MM.1S (cell line): ENCODE measurements at places on chromosomes 7 and 10.

GRCh38 chr7:16649196-16649595, 3.2 kb downstream of the BZW2 start:
- no peak overlapping the region for H3K27ac ChIP-seq
- H3K27me3 ChIP-seq = no peaks in the 10 kb centered on the region
- no peak overlapping the region for H3K4me3 ChIP-seq
- peaks cover 19% of the 10 kb centered on the region; the same call in 1 of the 2 replicates for H3K4me1 ChIP-seq

GRCh38 chr10:30056767-30057355, 2.5 kb downstream of the JCAD start:
- DNase-seq = no peak
- H3K4me1 ChIP-seq = peaks cover 4% of the 10 kb centered on the region; the same call in 1 of the 2 replicates
- no peak overlapping the region for H3K27ac ChIP-seq
- no peak overlapping the region for H3K4me3 ChIP-seq
- H3K36me3 ChIP-seq = no peaks in the 10 kb centered on the region
- H3K27me3 ChIP-seq = no peaks in the 10 kb centered on the region

- no peaks in the 10 kb centered on the region for H3K27me3 ChIP-seq
- no peak overlapping the region for H3K4me3 ChIP-seq
- H3K36me3 ChIP-seq = no peaks in the 10 kb centered on the region
- peaks cover 7% of the 10 kb centered on the region for H3K4me1 ChIP-seq
- DNase-seq = no peak
- no peak overlapping the region for H3K27ac ChIP-seq
Observed at GRCh38 chr10:21623291-21623690, 89.3 kb downstream of the MLLT10 start.

GRCh38 chr10:129272176-129272575, 194.9 kb upstream of the MGMT start:
- H3K27ac ChIP-seq = no peak overlapping the region
- no peak for DNase-seq
- no peak overlapping the region for H3K4me3 ChIP-seq
- H3K4me1 ChIP-seq = no peaks in the 10 kb centered on the region

GRCh38 chr10:71629131-71629530, 90.4 kb downstream of the C10orf105 start:
- H3K36me3 ChIP-seq = no peaks in the 10 kb centered on the region
- H3K27me3 ChIP-seq = peaks cover 71% of the 10 kb centered on the region

- H3K27me3 ChIP-seq = no peaks in the 10 kb centered on the region
- no peak for DNase-seq
- no peaks in the 10 kb centered on the region for H3K4me1 ChIP-seq
- no peak overlapping the region for H3K27ac ChIP-seq
- H3K36me3 ChIP-seq = no peaks in the 10 kb centered on the region
Observed at GRCh38 chr10:10392511-10392910, 625.2 kb upstream of the CELF2 start.

DNA sequence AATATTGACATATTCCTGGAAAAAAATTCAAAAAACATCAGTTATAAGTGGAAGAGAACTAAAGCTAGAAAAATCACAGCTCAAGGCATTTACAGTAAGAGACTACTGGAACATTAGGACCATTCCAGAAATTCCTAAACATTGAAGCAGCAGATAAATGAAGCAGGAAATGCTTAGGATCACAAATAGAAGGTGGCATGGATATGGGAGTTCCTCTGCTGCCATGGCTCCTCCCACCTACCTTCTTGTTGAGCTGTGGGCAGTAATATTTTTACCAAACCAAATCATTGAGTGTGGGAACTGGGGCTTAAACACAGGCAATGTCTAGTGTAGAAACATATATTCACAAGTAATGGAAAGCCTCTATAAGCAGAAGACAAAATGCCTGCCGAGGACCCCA, 292.8 kb downstream of the ANKRD7 start:
- H3K27me3 ChIP-seq = no peaks in the 10 kb centered on the region
- H3K27ac ChIP-seq = no peak overlapping the region
- no peaks in the 10 kb centered on the region for H3K36me3 ChIP-seq
- H3K4me1 ChIP-seq = no peaks in the 10 kb centered on the region
- DNase-seq = no peak
- no peak overlapping the region for H3K4me3 ChIP-seq

DNA sequence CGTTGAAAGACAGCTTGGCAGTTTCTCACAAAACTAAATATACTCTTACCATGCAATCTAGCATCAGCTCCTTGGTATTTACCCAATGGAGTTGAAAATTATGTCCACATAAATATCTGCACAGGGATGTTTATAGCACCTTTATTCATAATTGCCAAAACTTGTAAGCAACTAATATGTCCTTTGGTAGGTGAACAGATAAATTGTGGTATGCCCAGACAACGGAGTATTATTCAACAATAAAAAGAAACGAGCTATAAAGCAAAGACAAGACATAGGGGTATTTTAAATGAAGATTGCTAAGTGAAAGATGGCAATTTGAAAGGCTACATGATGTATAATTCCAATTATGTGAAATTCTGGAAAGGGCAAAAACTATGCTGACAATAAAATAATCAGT, 162.5 kb upstream of the PTN start:
- H3K4me1 ChIP-seq = no peaks in the 10 kb centered on the region
- no peak overlapping the region for H3K27ac ChIP-seq
- no peak overlapping the region for H3K4me3 ChIP-seq

DNA sequence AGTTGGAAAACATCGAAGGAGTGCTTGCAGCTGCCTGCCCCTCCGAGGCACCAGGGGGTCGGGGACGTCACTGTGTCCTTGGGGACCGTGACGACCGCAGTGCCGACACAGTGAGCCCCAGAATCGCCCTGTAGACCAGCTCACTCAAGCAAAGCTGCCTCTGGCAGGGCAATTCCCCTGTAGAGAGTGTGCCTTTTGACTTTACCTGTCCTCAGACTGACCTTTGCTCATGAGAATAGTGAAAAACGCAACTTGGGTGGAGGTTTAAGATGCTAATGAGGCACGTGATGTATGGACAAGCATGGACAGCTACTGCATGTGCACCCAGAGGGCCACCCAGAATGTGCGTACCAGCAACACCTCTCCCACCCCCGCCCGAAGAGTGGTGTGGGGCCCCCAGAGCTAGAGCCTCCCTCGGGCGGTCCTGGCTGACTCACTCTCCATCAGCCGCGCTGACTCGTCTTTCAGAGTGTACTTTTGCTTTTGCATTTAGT, 271.9 kb downstream of the ADARB2 start:
- H3K27ac ChIP-seq = no peak overlapping the region
- no peaks in the 10 kb centered on the region for H3K36me3 ChIP-seq
- no peaks in the 10 kb centered on the region for H3K4me1 ChIP-seq
- no peaks in the 10 kb centered on the region for H3K27me3 ChIP-seq
- peak; percentile 32 for DNase-seq
- peak overlapping the region; percentile 52 for H3K4me3 ChIP-seq

DNA sequence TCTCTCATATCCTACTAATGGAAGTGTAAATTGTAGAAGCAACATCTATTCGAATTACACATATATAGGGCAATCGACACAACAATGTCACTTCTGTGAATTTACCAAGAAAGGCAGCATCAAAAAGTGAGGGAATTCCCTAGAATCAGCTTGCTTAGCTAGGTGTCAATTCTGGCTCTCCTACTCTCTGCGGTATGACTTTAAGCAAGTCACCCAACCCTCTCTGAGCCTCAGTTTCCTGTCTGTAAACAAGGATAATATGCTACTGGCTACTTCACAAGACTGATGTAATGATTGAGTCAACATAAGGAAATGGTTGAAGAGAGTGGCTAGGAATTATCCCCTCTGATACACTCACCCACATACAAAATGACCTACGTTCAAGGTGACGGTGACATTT, 19.4 kb downstream of the CCDC6 start:
- DNase-seq = no peak
- peaks cover 23% of the 10 kb centered on the region for H3K4me1 ChIP-seq
- no peak overlapping the region for H3K27ac ChIP-seq
- H3K36me3 ChIP-seq = no peaks in the 10 kb centered on the region
- no peak overlapping the region for H3K4me3 ChIP-seq

- no peaks in the 10 kb centered on the region for H3K27me3 ChIP-seq
- no peak overlapping the region for H3K4me3 ChIP-seq
Observed at GRCh38 chr7:86243171-86243570, 400.5 kb upstream of the GRM3 start.

DNA sequence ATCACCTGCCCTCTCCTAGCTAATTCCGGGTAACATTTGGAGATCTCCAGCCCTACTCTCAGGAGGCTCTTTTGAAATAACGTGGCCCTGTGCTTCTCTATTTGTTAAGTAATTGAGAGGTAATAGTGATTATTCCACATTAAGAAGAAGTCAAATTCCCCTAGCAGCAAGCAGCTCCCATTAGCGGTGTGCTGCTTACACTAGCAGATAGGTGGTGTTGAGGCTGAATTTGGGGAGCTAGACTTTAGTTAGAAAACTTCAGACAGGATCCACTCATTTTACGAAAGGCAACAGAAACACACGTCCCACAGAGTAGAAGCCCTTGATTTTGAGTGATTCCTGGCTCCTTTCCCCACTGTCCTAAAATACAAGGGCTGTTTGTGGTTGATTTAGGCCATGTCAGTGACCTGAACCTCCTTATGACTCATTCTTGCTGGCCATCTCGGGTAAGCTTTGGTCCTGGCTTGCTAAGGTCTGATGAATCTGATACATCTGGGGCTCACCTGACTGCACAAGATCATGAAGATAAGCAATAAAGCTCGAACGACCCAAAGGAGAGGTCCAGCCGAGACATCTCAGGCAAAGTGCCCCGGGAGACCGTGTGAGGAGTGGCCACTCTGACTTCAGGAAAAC, 77.2 kb downstream of the FAM204A start:
- no peaks in the 10 kb centered on the region for H3K36me3 ChIP-seq
- no peaks in the 10 kb centered on the region for H3K27me3 ChIP-seq
- H3K4me1 ChIP-seq = no peaks in the 10 kb centered on the region
- H3K4me3 ChIP-seq = no peak overlapping the region

GRCh38 chr7:562374-562675, 42.7 kb upstream of the PDGFA start:
- H3K36me3 ChIP-seq = no peaks in the 10 kb centered on the region
- H3K27ac ChIP-seq = no peak overlapping the region
- no peak overlapping the region for H3K4me3 ChIP-seq
- no peaks in the 10 kb centered on the region for H3K4me1 ChIP-seq
- DNase-seq = no peak

DNA sequence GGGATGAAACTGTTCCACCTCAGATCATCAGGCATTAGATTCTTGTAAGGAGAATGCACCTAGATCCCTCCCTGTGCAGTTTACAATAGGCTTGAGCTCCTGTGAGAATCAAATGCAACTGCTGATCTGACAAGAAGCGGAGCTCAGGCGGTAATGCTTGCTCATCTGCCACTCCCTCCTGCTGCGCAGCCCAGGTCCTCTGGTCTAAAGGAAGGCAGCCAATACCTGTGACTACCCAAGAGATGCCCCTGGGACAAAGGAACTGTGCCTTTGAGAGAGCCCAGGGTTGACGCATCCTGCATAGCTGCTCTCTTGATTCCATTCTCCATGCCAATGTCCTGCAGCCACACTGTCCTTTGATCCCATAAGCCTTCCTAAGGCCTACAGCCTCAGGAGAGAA, 73.1 kb downstream of the ADCYAP1R1 start:
- no peak for DNase-seq
- no peaks in the 10 kb centered on the region for H3K27me3 ChIP-seq
- no peaks in the 10 kb centered on the region for H3K4me1 ChIP-seq

DNA sequence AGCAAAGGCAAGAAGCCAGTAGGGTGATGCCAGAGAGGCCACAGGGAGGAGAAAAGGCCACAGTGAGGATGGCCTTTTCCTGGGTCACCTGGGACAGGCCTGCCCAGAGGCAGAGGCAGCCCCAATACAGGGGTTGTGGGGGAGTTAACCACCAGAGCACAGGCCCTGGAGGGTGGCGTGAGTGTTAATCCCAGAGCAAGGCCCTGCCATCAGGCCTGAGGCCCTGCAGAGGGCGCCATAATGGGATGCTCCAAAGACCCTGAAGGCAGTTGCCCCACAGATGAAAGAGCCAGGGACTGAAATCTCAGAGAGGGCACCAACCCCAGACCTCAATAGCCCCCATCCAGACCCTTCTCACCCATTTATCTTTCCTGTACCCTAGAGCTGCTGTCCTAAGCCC, 23.9 kb downstream of the SLC13A4 start:
- H3K4me1 ChIP-seq = no peaks in the 10 kb centered on the region
- DNase-seq = no peak
- no peaks in the 10 kb centered on the region for H3K27me3 ChIP-seq
- no peak overlapping the region for H3K27ac ChIP-seq
- H3K36me3 ChIP-seq = no peaks in the 10 kb centered on the region

GRCh38 chr7:474605-475424, 44.8 kb downstream of the PDGFA start:
- H3K27ac ChIP-seq = no peak overlapping the region
- H3K36me3 ChIP-seq = no peaks in the 10 kb centered on the region
- H3K4me3 ChIP-seq = no peak overlapping the region

DNA sequence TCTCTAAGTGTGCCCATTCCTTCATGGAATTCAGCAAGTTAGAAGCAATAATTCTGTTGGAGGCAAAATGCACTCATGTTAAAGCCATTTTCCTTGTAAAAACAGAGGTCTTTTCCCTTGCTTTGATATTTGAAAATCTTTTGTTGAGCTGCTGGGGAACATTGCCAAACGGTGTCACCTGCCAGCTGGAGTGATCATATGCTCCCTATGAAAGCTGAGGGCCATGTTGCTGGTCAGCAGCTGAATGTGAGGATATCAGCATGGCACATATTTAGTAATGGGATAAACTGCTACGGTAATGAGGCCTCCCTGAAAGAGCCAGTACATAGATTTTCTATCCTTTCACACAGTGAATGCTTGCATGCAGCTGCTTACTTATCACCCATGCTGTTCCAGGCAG, 224.3 kb downstream of the THSD7A start:
- no peak overlapping the region for H3K27ac ChIP-seq
- no peaks in the 10 kb centered on the region for H3K36me3 ChIP-seq
- H3K27me3 ChIP-seq = no peaks in the 10 kb centered on the region
- no peak for DNase-seq
- H3K4me1 ChIP-seq = no peaks in the 10 kb centered on the region

DNA sequence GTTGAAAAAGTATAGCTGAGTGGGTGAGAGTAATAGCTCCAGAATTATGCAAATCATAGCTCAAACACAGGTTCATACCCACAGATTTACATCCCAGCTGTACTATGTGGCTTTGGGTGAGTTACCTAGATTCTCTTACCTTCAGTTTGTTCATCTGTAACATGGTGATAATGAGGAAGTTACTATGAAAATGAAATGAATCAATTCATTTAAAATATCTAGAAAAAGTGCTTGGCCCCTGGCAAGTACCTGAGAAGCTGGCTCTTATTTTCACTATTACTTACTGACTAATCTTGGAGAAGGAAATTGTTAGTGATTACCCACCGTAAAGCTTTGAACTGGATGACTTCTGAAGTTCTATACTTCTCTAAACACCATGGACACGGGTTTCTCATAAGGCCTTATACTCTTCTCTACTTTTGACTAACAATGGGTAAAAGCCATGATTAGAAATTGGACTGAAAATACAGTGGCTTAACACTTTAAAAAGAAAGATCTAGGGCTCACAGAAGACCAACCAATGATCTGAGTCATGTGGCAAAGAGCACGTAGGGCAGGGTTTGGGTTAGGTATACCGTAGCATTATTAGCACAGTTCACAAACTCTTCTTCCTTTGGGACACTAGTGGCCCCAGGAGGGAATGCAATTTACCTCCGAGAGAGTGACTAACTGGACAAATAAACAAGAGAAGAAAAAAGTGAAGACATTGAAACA, 149.2 kb downstream of the PLPP4 start:
- H3K27me3 ChIP-seq = no peaks in the 10 kb centered on the region
- peaks cover 38% of the 10 kb centered on the region for H3K4me1 ChIP-seq
- no peaks in the 10 kb centered on the region for H3K36me3 ChIP-seq
- no peak overlapping the region for H3K4me3 ChIP-seq
